Choroid plexus epithelial cell (primary cell): ENCODE measurements at places on chromosomes 5 and 9.

DNA sequence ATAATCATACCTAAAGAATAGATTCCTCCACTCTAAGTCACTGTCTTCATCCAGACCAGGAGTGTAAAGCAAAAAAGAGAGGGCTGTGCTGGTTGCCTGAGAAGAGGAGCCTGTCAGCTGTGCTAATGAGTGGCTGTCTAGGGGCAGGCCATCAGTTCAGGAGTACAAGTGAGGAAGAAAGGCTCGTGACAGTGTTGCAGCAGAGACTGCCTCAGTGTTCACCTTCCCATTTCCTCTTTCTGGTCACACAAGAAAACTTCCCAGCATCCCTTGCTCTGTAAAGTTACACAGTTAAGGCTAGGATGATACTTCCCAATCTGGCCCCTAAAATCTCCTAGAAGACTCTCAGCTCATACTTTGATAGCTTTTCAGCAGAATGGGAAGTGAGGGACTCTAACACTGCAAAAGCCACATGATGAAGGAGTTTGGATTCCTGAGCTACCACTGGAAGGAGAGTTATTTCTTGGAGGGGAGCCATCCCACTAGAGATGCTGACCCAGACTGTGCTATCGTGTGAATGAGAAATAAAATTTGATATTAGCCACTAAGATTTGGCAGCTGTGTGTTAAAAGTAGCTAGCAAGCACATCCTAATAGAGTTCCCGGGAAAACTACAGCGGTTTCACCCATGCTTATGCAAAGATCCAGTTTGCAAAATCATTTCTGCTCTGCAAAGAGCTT is 67.1 kb downstream of the ADAMTS12 start:
- peak; percentile 94 for DNase-seq

- DNase-seq, result no peak
These were observed 50.9 kb upstream of the ZNF354B start for GRCh38 chr5:178808886-178809285.

DNA sequence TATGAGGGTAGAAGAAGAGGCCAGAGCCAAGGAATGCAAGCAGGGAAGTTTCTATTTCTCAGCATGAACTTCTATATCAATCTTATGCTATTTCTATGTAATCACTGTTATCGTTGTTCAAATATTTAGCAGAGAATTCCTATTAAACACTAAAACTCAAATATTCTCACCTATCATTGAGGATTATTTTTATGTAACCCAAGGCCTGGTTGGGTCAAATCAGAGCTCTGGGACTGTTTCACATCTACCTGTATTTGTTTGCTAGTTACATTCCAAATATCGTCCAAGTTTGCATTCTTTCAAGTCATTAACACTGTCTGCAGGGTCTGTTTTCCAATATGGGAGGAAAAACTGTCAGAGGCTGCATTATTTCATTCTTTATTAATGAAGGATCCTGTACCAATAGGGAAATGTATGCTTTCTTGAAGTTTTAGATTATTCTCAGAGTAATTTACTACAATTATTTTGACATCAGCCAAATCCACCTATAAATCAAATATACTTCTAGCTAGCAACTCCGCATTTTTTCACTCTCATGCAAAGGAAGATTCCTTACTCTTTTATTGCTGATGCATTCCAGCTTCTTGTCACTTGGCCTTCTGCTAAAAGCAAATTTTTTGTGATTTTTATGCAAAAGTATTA is 52.2 kb downstream of the LURAP1L start:
- no peak for DNase-seq

- peak; percentile 9 for DNase-seq
These were observed 15.6 kb downstream of the FOXI1 start for GRCh38 chr5:170121321-170121720.

DNA sequence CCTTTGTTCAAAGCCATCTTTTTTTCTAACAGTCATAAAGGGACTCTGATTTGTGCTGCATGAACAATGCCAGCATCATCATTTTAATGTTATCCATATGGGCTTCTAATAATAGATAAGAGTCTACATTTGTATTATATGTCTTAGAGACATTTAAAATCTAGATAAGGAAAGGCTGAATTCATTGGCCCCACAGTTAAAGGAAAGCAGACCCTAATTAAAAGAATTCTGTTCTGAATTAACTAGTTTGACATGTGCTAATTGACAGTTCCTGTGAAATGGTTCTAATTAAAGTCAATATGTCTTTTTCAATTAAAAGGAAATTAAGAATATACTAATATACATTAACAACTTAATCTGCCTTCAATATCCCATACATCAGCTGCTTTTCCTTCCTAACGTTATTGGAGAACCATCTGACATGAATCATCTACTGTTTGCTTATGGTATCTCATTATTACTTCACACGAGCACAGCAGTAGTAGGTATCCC is 104.7 kb downstream of the NR2F1-AS1 start:
- DNase-seq, result peak; percentile 40

GRCh38 chr5:142735323-142736246 is 34.6 kb upstream of the ARHGAP26 start:
- no peak for DNase-seq

- DNase-seq, result no peak
These were observed 45.7 kb upstream of the HAND1 start for GRCh38 chr5:154523709-154524108.
